Stimulated activated CD4-positive, alpha-beta T cell treated with anti-CD3 and anti-CD28 coated beads, Interleukin-4, amount 100 ng/mL, for 24 hours (primary cell): ENCODE measurements at places on chromosomes 6 and 20.

DNA sequence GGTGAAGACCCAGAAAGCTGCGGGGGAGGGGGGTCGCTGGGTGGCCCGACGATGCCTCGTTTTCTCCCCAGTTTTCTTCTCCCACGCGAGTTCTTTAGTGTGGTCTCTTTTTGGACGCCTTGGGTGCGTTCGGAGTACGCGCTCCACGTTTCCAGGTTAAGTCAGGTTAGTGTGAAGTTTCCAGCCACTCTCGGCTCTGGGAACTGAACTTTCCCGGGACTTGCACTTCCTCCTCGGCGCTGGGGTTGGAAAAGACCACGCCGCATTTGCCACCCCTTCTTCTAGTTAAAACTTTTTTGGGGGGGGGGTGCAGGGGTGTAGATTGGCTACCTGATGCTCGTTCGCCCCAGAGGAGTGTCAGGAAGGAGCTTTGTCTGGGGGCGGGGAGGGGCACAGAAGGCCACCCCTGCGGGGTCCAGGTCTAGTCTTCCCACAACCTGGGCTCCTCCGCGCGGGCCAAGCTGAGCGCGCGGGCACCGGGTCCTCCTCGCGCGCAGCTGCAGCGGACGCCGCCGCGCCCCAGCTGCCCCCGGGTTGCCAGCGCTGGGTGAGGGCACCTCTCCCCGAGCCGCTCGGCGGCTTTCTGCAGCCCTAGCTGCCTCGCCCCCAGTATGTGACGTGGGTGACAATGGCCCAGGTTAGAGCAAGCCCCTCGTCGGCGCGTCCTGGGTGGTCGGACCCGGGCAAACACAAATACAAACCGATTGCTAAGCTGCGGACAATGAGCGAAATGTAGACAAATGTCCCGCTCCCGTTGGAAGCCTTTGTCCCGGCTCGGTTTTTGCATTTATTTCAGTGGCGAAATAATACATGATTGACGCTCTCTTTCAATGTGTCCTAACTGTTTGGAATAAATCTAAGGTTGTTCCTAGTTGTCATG is 1.7 kb upstream of the NKX2-2 start:
- no peak for DNase-seq

DNA sequence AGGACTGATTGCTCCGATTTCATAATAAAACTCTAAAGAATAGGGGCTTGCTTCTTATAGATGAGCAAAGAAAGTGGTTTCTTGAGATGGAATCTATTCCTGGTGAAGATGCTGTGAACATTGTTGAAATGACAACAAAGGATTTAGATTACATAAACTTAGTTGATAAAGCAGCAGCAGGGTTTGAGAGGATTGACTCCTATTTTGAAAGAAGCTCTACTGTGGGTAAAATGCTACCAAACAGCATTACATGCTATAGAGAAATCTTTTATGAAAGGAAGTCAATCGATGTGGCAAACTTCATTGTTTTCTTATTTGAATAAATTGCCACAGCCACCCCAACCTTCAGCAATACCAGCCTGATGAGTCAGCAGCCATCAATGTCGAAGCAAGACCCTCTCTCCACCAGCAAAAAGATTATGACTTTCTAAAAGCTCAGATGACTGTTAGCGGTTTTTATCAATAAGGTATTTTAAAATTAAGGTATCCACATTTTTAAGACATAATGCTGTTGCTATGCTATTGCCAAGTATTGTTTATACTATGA is 12.7 kb upstream of the MTRF1L start:
- no peak for DNase-seq

DNA sequence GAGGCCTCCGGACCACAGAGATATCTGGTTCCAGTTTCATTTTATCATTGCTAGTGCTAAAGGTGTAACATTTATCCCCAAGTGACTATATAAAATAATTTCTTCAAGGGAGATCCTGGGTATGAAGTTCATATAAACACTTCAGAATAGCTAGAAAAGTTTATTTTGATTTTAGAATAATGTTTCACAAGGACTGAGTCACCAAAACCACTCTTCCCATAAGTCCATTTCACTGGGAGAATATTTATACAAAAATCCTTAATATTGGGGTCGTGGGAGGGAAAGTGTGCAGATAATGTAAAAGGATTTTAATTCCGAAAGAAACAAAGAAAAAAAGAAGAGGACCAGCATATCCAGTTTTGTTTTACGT is 128.1 kb downstream of the ISM1 start:
- DNase-seq = no peak

DNA sequence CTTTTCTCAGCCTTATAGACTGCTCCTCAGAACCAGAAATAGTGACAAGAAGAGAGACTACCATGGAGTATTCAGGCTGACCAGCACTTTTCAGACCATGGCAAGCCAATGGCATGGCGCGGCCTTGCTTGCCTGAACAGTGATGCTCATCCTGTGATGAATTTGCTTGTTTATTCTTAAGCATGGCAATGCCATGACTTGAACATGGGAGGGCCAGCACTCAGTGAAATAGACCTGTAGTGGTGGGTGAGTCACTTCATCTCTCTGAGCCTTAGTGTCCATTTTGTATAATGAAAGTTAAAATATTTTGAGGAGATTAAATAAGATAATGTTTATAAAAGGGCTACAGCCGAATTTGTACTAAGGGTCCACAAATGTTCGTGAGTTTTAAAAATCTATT is 79.1 kb downstream of the LRRC1 start:
- DNase-seq = no peak

- no peak for DNase-seq
Measured at GRCh38 chr20:12270863-12271262, 353.2 kb downstream of the BTBD3 start.
